Endodermal cell (in vitro differentiated cells): ENCODE measurements at places on chromosomes 4 and X.

DNA sequence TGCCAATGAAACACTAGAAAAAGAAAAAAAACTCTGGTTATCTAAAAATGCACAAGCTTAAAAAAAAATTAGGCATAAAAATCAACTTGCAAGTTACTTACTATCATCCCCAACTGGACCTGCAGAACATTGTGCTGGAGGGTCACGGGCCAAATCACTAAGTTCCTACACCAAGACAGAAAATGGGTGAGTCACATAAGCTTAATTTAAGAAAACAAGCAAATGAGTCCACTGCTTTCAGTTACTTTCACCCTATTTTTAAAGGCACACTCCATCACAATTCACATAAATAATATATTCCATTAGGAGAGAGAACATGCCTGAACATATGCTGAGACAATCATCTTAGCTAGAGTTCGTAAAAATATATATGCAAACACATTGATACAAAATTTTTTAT lies 17.7 kb downstream of the UBE2D3 start:
- DNase-seq = no peak

DNA sequence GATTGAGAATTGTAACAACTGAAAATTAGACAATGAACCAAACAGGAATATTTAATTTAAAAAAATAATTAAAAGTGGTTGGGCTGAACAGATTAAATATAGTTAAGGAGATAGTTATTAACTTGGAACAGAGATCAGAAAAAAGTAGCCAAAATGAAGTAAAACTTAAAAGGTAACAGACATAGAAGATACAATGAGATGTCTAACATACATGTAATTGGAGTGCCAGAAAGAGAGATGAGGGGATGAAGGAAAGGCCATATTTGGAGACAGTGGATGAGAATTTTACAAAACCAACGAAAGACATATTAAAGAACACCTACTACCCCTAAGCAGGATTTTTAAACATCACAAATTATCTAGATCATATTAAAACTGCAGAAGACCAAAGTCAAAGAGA lies 8.0 kb downstream of the TBC1D9 start:
- DNase-seq = no peak

- peak; percentile 61 for DNase-seq
Measured at GRCh38 chrX:20265726-20266681, 705 bp downstream of the RPS6KA3 start.

GRCh38 chr4:58286335-58286734 lies 1176.2 kb upstream of the IGFBP7 start:
- DNase-seq = no peak

DNA sequence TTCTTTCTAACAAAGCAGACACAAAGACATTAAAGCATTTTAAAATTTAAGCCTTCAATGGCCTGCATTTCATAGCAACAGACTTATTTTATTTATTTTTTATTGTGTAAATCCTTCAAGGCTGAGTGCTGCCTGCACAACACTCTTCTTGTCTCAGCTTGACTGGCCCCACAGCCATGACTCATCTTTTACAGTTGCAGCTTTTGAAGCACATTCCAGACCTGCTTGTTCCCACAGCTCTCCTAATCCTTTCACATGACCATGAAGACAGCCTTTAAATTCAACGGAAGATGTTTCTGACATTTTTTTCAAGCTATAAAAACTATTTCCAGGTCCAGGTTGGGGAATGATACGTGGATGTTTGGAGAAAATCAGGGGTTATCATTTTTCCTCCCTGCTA lies 276.9 kb upstream of the TACR3 start:
- DNase-seq = peak; percentile 86

DNA sequence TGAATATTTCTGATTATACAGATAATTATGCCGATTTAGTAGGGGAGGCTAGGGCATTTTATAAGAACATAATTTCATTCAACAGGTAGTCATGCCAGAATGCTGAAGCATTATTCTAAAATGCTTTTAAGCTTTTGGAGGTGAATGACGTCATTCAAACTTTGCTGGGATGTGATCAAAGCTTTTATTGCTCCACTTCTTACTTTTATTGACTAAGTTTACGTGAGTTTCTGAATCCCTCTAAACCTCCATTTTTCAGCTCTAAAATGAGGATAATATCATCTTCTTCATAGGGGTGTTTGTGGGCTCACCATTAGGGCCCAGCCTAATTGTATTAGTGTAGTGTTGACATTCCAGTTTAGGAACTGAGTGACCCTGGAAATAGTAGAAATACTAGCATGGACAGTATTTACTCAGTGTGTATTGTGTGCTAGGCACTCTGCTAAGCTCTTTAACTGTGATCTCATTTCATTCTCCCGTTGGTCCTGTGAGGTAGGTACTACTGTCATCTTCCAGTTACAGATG lies 3.0 kb downstream of the WWC2 start:
- DNase-seq = no peak

DNA sequence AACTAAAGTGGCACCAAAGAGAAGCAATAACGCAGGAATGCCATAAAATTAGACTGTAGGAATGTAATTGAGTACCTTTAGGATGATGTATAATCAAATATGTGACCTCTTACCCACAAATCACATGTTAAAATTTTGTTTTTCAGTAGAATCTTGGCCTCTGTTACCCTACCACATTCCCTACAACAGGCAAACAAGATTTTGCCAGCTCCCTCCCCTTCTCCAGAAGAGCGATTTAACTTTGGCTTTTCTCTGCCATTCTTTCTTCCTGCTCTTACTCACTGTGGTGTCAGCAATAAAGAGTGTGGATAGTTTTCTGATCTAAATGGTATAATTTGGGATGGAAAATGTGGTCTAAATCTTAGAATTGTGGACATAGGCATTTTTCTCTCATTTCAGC lies 57.2 kb downstream of the TRIM2 start:
- DNase-seq = no peak

- no peak for DNase-seq
Measured at GRCh38 chr4:37524267-37524666, 161.9 kb downstream of the RELL1 start.

GRCh38 chrX:10615931-10616774 lies 4.2 kb downstream of the MID1 start:
- DNase-seq = peak; percentile 77

DNA sequence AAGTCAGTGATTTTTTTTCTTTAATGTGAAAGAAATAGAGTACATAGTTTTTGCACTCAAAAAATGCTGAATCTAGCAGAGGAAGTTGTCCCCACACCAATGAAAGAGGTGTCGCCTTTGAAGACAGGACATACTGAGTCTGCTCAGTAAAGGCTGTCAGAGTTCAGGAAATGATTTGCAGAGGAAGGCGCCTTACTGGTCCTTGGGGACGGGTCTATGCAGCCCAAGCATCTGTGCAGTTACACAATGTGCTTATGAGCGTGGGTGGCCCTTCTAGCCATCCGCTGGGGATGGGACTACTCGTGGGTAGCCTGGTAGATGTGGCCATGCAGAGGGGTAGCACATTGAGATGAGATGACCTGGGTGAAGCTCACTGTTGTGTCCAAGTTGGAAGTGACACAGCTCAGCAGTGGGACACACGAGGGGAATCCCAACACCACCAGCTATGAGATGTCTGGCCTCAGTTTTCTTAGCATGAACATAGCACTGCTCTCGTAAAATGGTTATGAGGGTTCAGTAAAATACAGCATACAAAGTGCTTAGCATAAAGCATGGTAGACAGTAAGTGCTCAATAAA lies 116.5 kb upstream of the RBPJ start:
- no peak for DNase-seq

GRCh38 chr4:185424905-185425646 lies 688 bp downstream of the UFSP2 start:
- peak; percentile 48 for DNase-seq

GRCh38 chr4:7416745-7417432 lies 17.8 kb downstream of the PSAPL1 start:
- peak; percentile 20 for DNase-seq

- no peak for DNase-seq
Measured at GRCh38 chrX:5936438-5936837, 292.2 kb downstream of the NLGN4X start.

GRCh38 chr4:36601864-36602495 lies 320.6 kb downstream of the DTHD1 start:
- DNase-seq = no peak
